Activated CD8-positive, alpha-beta memory T cell treated with anti-CD3 and anti-CD28 coated beads, Interleukin-2, amount 50 U/mL, for 48 hours (primary cell): ENCODE measurements at places on chromosomes 7 and 10.

DNA sequence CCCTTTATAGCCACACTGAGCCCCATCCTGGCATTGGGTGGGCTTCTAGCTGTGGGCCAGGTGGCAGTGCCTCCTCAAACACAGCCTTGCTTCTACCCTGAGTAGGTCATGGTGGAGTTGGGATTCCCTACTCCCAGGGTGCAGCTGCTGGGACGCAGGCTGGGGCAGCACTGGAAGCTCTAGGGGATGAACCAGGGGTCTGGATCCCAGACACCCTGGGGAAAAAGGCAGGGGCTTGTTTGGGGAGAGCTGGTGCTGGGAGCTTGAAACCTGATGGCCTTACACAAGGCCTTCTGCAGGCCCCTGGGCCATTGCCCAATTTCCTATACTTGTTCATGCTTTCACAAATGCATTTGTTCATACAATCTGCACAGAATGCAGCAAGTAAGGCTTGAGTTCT lies 103.7 kb upstream of the CTBP2 start:
- no peak for DNase-seq

DNA sequence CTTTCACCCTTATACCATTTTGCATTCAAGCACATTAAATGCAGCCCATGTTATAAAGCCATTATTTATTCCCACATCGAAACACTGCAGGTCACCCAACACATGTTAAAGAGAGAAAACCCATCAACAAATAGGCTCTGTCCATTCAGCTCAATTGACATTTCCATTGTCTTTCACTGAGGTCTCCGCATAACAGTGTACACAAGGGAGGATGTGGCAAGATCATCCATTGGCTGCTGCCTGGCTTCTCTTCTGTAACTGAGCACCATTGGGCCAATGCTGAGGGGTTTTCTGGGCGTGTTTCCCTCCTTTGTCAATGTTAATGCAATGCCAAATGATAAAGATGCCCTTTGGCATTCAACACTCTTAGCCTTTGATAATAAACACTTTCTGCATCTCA lies 278.1 kb upstream of the SP4 start:
- DNase-seq = no peak

- DNase-seq = no peak
These were observed 2.2 kb upstream of the STRIP2 start for GRCh38 chr7:129431911-129432643.

DNA sequence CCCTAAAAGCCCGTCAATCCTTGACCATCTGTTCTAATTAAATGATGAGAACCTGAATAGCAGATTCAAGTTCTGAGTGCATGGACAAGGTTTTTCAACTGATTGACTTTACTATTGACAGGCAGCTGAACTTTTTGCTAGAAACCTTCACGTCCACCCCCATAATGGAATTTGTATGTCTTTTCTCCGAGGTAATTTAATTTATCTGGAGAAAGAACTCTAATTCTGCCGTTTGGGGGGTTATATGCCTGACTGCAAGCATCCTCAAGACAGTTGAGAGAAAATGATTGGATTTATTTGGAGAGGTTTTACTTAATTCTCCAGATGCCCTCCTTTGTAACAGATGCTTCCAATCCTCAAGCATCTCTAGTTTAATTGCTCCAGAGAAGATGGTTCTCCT lies 1053.4 kb upstream of the AUTS2 start:
- no peak for DNase-seq

GRCh38 chr7:137681657-137682562 lies 164.9 kb downstream of the DGKI start:
- DNase-seq = no peak

DNA sequence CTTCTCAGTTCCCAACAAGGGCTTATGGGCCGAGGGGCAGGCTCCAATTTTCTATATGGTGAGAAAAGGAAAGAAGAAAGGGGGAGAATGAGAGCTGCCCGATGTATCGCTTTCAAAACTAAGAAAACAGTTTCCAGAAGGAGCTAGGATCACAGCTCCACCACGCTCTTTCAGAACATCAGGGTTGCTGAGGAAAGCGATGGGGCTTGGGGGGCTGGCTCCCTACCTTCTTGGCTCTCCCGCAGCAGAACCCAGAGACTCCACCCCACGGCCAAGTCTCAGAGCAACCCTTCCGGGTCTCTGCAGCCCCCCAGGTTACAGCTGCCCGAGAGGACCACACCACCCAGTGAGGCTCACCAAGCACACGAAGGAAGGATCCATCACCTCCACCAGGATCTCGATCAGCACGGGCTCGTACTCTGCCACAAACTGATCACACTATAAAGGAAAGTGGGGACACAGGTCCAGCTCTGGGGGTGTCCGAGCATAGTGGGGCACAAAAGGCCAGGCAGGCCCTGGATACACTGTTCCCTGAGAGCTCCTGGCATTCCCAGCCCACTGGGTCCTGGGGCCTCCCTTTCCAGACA lies 32.3 kb downstream of the PSAP start:
- DNase-seq = no peak

DNA sequence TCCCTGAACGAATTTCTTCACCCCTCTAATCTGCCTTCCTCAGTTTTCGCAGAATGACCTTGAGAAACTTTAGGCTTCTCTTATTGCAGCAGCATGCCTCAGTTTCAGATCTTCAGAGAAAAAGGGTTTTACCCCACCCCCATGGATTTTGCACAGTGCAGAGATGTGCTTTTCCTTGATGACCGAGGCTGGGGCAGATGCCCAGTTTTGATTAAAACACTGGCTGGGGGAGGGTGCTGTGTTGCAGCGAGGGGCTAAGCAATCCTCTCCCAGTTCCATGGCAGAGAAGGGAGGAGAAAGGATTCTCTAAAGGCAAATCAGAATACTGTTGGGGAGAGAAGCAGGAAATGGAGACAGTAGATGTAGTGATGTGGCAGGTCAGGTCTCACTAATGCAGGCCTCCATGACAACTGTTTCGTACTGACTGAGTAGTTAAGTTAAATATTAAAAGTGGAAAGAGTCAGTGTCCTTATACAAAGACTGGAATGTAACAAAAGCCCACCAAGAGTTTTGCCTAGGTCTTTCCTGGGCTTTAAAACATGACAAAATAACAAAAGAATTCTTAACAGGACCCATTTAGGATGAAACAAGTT lies 50.8 kb upstream of the PDZD8 start:
- DNase-seq = no peak

DNA sequence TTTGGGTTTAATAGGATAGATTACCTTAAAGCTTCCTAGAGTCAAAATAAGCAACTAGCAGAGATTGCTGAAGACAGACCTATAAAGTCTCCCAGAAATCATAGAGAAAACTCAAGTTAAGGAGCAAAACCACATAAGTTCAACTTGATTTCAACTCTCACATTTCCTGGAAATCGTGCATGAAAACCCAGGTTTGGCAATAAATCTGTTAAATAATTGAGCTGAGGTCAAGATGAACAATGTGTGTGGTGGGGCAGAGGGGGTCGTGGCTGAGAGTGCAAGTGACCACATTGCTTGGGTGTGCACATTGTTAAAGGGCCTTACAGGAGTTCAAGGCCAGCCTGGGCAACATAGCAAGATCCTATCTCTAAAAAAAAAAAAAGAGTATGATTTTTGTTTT lies 636.5 kb downstream of the GALNT17 start:
- DNase-seq = no peak

- no peak for DNase-seq
These were observed 486.0 kb upstream of the GALNT17 start for GRCh38 chr7:70645876-70646351.

- no peak for DNase-seq
These were observed 34.0 kb downstream of the PODXL start for GRCh38 chr7:131522325-131522930.

DNA sequence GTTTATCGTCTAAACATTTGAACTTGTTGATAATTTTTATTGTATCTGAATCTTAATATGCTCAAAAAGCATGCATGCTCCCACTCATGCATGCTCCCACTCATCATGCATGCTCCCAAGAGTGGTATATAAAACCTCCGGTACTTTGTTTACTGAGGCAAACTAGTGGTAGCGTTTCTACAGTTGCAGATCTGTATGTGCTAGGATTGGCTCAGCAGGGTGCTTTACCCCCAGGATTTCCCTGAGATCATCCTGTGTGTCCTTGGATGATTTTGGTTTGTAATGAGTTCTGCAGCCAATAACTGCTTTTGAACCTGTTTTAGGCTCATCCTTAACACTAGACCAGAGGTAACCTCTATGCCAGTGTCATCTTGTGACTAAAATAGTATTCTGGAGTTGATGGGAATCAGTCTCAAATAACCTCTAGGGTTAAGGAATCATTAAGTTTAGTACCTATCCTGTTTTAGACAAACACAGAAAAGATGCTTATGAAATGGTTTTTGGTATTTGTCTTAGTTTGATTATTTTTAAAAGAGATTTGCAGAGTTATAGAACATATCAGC lies 40.4 kb downstream of the PHTF2 start:
- DNase-seq = no peak

DNA sequence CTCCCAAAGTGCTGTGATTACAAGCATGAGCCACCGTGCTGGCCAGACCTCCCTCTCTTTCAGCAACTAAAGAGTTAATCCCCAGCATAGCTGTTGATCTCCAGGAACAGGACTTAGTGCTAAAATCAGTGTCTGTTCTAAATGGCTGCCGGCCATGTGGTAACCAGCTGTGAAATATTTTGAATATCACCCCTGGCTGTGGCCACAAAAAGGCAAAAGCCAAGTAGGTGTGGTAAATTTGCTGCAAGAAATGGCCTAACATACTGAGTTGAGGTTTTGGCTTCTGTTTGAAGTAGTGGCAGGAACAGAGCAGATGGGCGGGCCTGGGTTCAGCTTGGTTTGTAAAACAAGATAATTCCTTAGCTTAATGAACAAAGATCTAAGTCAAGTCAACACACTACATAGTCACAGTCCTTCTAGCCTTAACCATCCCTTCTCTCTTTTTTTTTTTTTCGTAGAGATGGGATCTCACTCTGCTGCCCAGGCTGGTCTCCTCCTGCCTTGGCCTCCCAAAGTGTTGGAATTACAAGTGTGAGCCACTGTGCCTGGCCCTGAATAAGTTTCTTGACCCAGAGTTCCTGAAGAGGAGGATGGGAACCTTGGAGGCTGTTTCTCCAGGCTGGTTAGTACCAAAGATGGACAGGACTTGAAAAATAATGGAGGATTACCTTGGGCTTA lies 22.7 kb upstream of the AGFG2 start:
- no peak for DNase-seq

DNA sequence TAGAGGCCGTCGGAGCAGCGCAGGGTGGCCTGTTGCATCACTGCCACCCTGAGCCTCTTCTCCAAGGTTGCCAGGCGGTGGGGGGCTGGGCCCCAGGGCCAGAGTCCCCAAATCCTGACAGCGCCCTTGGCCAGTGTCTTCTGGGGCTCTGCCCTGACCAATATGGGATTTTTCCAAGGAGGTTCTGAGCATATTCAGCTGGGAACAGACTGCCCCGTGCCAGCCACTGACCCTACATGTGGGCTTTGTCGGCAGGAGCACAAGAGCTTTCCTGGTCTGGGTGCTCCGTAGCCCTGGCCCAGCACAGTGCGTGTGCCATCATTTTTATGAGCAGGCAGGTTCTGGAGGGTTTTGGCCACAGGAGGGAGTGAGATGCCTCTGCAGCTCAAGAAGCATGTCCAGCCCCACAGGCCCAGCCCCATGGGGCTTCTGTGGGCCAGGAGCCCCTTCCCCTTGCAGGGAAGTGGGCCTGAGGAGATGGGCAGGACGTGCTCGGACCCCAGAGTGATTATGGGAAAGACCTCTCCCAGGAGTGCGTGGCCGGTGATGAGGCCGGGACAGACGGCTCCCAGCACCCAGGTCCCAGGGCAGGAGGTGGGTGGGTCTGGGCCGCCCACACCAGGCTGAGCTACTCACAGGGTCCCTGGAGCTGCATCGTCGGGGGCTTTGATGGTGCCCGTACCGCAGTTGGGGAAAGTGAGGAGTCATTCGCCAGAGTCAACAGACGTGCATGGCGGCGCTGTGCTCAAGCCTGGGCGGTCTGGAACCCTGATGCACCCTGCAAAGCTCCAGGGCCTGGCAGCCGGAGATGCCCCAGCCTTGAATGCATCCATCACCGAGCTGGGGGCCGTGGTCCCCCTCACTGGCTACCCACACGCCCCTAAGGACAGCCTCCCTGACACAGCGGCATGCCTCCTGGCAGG lies 66.6 kb downstream of the PWWP2B start:
- DNase-seq = no peak

GRCh38 chr7:9100289-9100688 lies 666.9 kb downstream of the NXPH1 start:
- no peak for DNase-seq

DNA sequence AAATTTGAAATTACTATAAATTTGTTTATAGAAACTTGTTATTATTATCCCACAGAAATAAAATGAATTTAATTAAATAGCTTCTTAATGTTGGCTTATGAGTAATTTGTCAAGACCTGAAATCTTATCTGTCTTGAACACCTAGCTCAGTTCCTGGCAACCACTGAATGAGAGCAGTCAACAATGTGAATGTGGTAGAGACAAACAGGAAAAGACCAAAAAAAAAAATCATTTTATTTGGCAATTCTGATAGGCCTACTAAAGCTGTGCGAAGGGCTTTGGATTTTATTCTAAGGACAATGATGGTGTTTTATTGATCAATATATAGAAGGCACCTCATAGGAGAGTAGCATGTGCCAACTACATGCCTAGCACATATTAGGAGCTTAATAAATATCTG lies 127.8 kb upstream of the RSU1 start:
- no peak for DNase-seq

GRCh38 chr10:5038733-5039132 lies 35.1 kb upstream of the AKR1C2 start:
- DNase-seq = no peak

DNA sequence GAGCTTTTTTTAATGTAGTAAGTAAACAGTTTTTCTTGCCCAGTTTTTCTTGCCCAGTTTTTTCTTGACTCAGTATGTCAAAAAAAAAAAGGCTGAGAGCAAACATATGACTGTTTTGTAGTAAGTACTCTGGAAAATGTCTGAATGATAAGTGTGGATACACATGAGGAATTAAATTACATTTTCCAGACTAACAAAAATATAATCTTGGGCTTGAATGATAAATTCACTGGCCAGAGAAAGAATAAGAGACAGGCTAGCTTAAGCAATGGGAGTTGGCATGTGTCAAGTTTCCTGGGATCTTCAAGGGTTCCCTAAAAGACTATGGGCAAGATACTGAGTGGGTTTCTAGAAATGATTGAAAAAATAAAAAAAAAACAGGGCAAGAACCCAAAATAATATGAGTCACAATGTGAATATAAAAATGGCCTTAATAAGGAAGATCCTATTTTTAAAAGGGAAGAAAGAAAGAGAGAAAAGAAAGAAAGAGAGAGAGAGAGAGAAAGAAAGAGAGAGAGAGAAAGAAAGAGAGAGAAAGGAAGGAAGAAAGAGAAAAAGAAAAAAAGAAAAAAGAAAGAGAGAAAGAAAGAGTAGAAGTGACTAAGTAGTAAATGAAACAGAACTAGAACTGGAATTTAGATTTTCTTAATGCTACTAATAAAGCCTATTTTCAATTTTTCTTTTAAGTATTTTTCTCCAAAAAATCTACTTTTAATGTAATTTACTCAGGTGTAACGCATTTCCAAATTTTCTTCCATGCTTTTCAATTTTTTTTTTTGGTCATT lies 60.2 kb downstream of the TFPI2 start:
- DNase-seq = no peak

- no peak for DNase-seq
These were observed 219.6 kb downstream of the PTEN start for GRCh38 chr10:88082806-88083596.

GRCh38 chr7:25765110-25765655 lies 386.8 kb upstream of the NFE2L3 start:
- no peak for DNase-seq

GRCh38 chr7:142185069-142185468 lies 72.8 kb downstream of the PRSS58 start:
- DNase-seq = no peak

- DNase-seq = no peak
These were observed 24.0 kb downstream of the POR start for GRCh38 chr7:75938921-75939320.
